ENCODE measurements at places on chromosomes 5 and 9.

DNA sequence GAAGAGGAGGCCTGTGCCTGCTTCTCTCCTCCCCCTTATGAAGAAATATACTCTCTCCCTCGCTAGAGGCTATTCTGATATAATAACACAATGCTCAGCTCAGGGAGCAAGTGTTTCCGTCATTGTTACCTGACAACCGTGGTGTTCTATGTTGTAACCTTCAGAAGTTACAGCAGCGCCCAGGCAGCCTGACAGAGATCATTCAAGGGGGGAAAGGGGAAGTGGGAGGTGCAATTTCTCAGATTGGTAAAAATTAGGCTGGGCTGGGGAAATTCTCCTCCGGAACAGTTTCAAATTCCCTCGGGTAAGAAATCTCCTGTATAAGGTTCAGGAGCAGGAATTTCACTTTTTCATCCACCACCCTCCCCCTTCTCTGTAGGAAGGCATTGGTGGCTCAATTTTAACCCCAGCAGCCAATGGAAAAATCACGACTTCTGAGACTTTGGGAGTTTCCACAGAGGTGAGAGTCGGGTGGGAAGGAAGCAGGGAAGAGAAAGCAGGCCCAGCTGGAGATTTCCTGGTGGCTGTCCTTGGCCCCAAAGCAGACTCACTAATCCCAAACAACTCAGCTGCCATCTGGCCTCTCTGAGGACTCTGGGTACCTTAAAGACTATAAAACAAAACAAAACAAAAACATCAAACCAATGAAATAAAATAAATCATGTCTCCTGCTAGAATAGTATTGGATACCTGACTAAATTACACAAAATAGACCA lies 1.3 kb downstream of the TMEM174 start:
- DNase-seq, result no peak

DNA sequence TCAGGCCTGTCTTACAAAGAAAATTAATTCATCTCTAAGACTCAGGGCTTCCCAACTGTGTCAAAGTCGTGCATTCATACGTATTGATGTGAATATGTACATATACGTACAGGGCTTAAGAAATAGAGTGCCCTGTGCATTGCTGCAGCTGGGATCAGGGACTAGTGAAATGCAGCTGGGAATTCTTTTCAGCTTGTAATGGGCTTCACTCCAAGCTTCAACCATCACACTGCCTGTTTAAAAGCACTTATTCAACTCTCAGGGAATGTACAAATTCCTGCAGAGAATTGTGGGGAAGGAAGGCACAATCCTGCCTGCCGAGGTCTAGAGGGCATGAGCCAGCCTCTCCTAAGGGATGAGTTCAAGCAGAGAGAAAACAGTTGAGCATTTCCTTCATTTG lies 59.6 kb upstream of the MAN2A1 start:
- no peak for DNase-seq

GRCh38 chr5:40958811-40959210 lies 49.5 kb downstream of the C7 start:
- no peak for DNase-seq

DNA sequence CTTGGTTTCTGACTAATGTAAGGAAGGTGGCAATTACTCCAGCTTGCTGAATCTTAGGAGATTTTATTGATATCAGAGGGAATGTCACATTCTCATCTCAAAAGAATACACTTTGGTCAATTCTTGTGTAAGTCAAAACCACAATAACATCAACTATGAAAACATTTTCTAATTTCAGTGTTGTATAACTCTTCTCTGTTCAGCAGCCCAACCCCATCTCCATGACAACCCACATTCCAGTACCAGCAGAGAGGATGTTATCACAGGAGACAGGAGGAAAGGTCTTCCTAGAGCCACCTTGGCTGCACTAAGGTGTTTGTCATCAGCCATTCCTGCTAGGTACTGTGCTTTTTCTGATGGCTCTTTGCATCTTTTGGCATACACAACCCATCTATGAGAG lies 529.1 kb upstream of the BRINP1 start:
- DNase-seq, result no peak

DNA sequence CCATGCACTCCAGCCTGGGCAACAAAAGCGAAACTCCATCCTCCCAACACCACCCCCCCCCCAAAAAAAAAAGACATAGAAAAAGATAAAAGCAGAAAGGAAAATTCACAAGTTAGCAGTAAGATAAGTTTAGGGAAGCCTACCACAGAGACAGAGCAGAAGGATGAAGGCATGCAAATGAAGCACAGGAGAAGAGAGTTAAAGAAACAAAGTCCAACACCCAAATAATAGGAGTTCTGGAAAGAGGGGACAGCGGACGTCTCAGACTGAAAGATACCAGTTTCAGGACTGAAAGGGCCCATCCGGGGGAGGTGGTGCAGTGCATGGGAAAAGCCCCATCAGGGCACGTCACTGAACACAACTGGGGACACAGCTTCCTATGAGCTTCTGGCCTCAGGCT lies 54.3 kb downstream of the OTULIN start:
- no peak for DNase-seq

DNA sequence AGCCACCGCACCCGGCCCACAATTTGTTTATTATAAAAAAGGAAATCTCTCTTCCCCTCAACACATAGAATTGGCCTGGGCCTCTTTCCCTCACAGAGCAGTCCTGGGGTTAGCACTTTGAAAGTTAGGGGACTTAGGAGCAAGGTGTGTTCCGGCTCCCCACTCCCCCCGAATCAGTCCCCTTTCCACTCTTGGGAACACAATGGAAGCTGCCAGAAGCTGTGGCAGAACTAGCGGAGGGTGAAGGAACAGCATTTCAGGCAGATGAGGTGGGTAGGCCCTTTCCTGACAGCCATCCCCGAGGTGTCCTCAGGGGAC lies 16.4 kb upstream of the C5orf47 start:
- DNase-seq, result no peak

- DNase-seq, result no peak
Measured at GRCh38 chr9:93620041-93620506, 43.7 kb downstream of the PHF2 start.

GRCh38 chr9:121026260-121026691 lies 23.8 kb downstream of the C5 start:
- DNase-seq, result peak; percentile 32

DNA sequence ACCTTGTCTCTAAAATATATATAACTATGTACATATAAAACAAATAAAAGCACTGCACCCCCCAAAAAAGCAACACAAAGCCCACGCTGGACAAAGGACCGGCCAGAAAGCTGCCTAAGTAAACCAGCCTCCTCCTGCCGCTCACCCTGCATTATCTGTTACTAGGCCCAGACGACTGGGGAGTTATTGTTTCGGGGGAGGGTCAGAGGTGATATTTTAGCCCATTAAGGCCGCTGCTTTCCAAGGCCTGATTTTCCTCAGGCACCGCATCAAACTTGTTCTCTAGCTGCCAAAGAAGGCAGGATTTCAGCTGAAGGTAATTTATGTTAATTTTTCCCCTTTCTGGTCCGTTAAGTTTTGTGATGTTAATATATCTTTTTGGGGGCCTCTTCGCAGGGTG lies 44.0 kb upstream of the CTNNA1 start:
- DNase-seq, result no peak

GRCh38 chr5:111384220-111384619 lies 128.1 kb downstream of the STARD4 start:
- DNase-seq, result peak; percentile 10

- DNase-seq, result peak; percentile 30
Measured at GRCh38 chr5:144102361-144102760, 68.1 kb downstream of the YIPF5 start.

DNA sequence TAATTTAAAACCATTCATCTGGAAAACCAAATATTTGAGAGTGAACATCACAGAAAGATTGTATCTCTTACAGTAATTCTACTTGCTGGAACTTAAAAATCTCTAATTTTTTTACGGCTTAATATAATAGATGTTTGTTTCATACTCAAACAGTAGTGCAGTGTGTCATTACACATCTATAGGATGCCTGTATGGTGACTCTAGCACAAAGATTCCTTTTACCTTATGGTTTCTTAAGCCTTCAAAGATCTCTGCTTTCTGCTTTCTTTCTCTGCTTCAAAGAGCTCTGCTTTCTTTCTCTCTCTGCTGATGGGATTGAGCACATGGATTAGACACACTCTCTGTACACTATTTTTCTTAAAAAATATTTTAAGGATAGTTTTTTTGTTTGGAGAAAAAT lies 374.0 kb upstream of the CDH9 start:
- no peak for DNase-seq

- DNase-seq, result no peak
Measured at GRCh38 chr9:90552317-90552716, 90.3 kb downstream of the DIRAS2 start.

DNA sequence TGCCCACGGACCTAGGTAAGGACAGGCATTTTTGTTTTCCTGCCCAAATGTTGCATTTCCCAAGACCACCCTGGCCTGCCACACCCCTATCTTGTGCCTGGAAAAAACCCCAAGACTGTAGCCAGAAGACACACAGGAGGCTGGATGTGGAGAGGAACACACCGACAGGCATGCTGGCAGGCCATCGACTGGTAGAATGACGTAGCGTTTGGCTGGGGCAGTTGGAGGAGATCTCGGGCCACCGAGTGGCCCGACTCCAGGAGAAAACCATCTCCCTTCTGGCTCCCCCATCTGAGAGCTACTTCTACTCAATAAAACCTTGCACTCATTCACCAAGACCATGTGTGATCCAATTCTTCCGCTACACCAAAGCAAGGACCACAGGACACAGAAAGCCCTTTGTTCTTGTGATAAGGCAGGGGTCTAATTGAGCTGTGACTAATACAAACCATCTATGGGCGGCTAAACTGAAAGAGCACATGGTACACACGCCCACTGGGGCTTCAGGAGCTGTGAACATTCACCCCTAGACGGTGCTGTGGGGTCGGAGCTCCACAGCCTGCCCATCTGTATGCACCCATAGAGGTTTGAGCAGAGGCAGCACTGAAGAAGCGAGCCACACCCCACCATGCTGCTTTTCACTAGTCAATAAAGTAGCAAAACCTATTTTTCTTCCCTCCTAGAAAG lies 38.9 kb upstream of the N4BP3 start:
- no peak for DNase-seq

- DNase-seq, result no peak
Measured at GRCh38 chr9:7906783-7907550, 107.4 kb upstream of the DMAC1 start.

DNA sequence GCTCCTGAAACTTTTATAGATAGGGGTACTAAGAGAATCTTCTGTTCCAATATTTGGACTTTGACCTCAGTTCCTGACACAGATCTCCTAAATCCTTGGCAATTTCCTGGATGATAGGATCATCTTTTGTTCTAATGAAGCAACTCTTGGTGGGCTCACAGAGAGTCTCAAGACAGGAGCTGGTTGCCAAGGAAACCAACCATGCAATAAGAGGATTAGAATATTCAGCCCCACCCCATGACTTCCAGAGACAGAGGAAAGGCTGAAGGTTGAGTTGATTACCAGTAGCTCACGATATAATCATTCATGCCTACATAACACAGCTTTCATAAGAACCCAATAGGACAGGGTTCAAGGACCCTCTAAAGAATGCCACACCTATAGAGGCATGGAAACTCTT lies 2050.2 kb upstream of the CDH6 start:
- DNase-seq, result no peak
